ENCODE measurements at places on chromosomes 12 and 14.

DNA sequence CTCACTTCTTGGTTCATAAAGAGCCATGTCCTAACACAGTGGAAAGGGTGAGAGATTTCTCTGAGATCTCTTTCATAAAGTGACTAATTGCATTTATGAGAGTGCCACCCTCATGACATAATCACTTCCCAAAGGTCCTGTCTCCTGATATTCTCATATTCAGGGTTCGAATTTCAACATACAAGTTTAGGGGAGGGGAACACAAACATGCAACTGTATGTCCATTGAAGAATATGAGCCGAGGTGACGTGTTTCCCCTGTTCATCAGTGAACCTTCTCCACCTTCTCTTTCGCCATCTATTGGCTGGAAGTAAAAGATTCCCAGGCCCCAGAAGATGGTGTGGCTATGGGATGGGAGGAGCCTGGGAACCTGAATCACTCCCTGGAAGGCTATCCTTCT, 354.2 kb upstream of the ATP2B1 start:
- no peak for DNase-seq

GRCh38 chr12:31736472-31736871, 7.7 kb upstream of the AMN1 start:
- DNase-seq: peak; percentile 29

GRCh38 chr12:103566398-103566797, 20.7 kb upstream of the STAB2 start:
- no peak for DNase-seq

DNA sequence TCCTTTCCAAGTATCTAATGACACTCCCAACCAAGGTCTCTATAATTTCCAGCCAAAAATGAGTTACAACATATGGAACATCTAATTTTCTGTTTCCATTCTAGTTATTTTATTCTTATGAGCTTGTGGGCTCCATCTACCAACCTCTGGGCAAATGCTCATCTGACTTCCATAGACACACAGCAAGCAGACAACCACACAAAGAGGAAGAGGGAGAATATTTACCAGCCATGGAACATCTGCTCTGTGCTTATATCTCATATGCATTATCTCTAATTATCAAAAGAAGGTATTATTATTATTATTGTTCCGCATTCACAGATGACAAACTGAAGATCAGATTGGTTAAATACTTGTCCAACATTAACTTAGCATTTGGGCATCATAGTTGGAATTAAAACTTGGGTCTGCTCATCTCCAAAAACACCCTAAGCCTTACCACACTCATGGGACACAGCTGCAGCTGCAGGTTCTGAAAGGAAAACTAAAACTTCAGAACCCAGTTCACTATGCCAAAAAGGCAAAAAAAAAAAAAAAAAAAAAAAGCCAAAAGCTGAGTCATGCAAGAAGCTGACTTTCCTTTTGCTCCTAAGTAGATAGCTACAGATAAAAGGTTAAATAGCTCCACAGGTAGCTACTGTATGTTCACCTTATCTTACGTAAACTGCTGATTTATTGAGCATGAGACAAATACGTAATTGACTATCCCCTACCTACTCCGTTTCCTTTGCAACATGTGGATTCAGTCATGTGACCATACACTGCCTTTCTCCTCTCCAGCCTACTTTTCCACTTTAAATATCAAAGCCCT, 23.6 kb upstream of the TCL1B start:
- no peak for DNase-seq

DNA sequence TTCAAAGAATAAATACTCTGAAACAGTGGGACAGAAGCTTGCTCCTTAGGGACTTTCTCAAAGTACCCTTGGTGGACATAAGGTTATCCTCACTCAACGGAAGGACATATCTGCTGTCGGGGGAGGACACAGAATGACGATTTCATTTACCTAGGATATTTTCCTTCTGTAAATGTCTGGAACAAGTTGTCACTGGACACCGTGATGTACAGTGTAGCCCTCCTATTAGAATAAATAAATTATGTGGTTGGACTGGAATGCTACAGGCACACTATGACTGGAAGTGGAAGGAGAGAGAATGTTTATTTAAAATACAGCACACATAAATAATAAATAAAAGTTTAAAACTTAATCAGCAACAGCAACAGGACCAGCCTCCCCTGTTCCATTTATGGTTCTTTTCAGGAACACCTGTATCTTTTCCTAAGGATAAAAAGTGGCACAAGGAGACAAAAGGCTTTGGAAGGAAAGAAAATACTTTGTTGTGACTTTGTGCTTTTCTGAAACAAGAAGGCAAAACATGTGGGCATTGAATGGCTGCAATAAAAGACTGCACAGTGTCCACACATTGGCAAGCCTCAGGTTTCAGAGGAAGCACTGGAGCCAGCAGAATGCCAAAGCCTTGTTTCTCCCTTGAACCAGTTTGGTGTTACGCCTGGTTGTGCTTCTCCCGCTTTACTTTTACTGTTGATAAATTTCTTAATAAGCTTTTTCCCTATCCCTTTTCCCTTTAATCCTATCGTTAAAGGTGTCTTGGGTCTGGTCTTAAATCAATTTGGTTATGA, 36.8 kb downstream of the FGD4 start:
- no peak for DNase-seq

DNA sequence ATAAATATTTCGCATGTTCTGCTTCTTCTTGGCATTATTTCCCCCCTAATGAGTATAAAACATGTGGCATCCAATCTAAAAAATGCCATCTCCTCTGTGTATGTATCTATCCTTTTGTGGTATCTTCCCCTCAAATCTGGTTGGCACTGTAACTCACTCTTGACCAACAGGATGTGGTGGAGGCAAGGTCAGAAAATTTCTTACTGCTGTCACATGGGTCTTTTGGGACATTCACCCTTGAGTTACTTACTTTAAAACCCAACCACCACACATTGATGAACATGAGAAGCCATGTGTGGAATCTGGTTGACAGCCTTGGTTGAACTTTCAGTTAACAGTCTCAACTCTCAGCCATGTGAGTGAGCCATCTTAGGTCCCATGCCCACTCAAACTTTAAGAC, 516.9 kb downstream of the SLC16A7 start:
- no peak for DNase-seq

Measured in effector memory CD4-positive, alpha-beta T cell (primary cell).